ENCODE measurements at places on chromosomes 1 and 21. TPM values are rescaled to one million over a fixed set of nuclear protein-coding genes. Genes with fewer than 3 reads are reported as not detected.

The FAM72B gene
- total RNA-seq, result 0.42 TPM

The DCST2 gene
- total RNA-seq, result not detected

The JAM2 gene
- 20.9 TPM for total RNA-seq

The OLIG2 gene
- not detected for total RNA-seq

The DENND2C gene
- total RNA-seq, result 6.0 TPM

The VWA5B1 gene
- not detected for total RNA-seq

The ADAMTS1 gene
- total RNA-seq, result 310 TPM

The RGS4 gene
- 32.6 TPM for total RNA-seq

The LRRIQ3 gene
- total RNA-seq, result 1.1 TPM

The RNU1-4 gene
- total RNA-seq, result under 0.01 TPM

The ASTN1 gene
- 0.42 TPM for total RNA-seq

The RYR2 gene
- 59.0 TPM for total RNA-seq

The ANXA9 gene
- not detected for total RNA-seq

The SYPL2 gene
- 4.2 TPM for total RNA-seq

The CHI3L1 gene
- 5.0 TPM for total RNA-seq

The AGMAT gene
- not detected for total RNA-seq

The IL19 gene
- total RNA-seq, result not detected

The RSPH1 gene
- total RNA-seq, result not detected

The RUNX1 gene
- total RNA-seq, result 64.7 TPM

The BTBD8 gene
- 3.8 TPM for total RNA-seq

The FGGY gene
- total RNA-seq, result 6.5 TPM

The CACNA1E gene
- total RNA-seq, result not detected

The MYBPH gene
- total RNA-seq, result not detected

The ZNF683 gene
- total RNA-seq, result not detected

The ADGRL4 gene
- total RNA-seq, result 15.8 TPM

The SPRR1B gene
- total RNA-seq, result not detected

All from thoracic aorta (tissue), 2 donors.